ENCODE measurements at places on chromosomes 5 and 9.

GRCh38 chr9:131237931-131238401 lies 38.3 kb downstream of the FAM78A start:
- DNase-seq: peak; percentile 61

- no peak for DNase-seq
Measured at GRCh38 chr5:167269146-167269545, 1022.3 kb upstream of the WWC1 start.

DNA sequence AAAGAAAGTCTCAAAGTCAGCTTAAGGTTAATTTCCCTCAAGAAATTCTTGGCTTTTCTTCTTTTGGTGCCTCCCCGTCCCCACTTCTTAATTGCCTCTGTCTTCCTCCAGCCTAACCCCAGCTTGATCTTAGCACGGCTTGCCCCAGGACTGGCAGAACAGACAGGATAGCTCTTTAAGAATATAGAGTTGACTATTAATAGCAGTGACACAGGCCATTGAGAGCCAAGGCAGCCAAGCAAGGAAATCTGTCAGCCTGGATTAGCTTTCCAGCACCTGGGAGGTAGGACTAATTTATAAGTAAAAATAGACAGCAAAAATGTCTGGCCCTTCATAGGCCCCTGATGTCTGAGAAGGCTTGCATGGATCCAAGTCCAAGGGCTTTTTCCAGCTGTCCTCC lies 384.6 kb upstream of the SLC30A5 start:
- no peak for DNase-seq

GRCh38 chr5:1312993-1313833 lies 18.3 kb upstream of the TERT start:
- DNase-seq: peak; percentile 11

GRCh38 chr9:88835038-88835466 lies 156.2 kb upstream of the S1PR3 start:
- DNase-seq: no peak

DNA sequence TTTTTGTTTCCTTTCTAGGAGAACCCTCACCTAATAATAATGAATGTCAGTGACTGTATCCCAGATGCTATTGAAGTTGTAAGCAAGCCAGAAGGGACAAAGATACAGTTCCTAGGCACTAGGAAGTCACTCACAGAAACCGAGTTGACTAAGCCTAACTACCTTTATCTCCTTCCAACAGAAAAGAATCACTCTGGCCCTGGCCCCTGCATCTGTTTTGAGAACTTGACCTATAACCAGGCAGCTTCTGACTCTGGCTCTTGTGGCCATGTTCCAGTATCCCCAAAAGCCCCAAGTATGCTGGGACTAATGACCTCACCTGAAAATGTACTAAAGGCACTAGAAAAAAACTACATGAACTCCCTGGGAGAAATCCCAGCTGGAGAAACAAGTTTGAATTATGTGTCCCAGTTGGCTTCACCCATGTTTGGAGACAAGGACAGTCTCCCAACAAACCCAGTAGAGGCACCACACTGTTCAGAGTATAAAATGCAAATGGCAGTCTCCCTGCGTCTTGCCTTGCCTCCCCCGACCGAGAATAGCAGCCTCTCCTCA lies 87.1 kb downstream of the OSMR start:
- DNase-seq: no peak

GRCh38 chr9:135478191-135478590 lies 1.4 kb upstream of the PPP1R26 start:
- DNase-seq: no peak

Measured in activated CD8-positive, alpha-beta memory T cell treated with anti-CD3 and anti-CD28 coated beads for 1 hour (primary cell).